ENCODE measurements at places on chromosomes 5 and 9.

- DNase-seq = no peak
Measured at GRCh38 chr9:85702726-85703289, 38.9 kb downstream of the AGTPBP1 start.

- DNase-seq = no peak
Measured at GRCh38 chr9:13758936-13759335, 479.4 kb upstream of the MPDZ start.

DNA sequence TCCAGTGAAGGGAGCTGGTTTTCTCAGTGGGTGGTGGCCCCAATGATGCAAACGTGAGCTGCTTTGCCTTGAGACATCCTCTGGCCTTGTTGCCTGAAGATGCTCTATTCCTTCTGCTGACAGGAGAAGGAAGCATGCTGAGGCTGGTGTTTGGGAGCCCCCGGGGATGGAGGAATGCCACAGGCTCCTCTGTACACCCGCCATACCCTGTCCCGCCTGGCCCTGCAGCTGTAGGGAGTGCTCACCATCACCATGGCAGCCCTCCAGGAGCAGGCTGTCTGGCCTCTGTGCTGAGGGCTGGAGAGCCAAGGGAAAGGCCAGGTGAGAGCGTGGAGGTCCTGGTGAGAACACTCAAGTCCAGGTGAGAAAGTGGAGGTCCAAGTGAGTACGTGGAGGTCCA lies 134.4 kb downstream of the MRPL36 start:
- DNase-seq = no peak

GRCh38 chr9:97556036-97556720 lies 54.7 kb downstream of the TMOD1 start:
- no peak for DNase-seq

DNA sequence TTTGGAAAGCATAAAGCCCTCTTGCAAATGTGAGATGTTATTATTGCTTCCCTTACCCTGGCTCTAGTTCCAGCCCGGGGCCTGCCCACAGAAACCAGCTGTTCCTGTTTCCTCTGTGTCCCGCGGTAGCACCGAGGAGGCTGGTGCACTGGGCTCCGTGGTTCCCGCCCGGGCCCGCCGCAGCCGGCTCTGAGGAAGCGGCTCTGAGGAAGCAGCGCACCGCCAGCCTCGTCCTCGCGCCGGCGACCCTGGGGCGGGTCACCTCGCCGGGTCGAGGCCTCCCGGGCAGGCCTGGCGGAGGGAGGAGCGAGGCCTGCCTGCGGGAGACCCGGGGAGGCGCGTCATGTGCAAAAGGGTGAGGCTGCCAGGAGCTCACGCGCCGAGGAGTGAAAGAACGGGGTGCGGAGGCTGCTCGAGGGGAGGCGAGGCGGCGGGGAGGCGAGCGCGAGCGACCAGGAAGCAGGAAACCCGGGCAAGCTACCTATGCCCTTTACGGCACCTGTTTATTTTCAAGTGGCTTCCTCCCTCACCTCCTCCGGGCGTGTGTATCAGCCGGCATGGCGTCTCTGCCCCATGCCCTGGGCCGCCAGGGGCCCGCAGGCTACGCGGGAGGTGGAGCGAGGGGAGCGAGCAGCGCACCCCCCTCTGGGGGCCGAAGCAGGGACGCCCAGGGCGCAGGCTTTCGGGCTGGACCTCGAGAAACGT lies 61.3 kb upstream of the MEGF10 start:
- DNase-seq = no peak

DNA sequence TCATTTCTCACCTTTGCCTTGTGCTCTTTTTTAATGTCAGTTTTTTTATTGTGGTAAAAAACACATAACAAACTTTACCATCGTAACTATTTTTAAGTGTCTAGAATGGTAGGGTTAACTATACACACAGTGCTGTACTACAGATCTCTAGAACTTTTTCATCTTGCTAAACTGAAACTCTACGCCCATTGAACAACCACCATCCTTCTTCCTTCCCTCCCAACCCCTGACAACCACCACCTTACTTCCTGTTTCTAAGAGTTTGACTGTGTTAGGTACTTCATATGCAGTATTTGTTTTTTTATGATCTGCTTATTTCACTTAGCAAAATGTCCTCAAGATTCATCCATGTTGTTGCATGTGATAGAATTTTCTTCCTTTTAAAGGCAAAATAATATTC lies 54.9 kb downstream of the PSAT1 start:
- DNase-seq = no peak

- DNase-seq = no peak
Measured at GRCh38 chr9:87677776-87678587, 47.9 kb upstream of the CTSL start.

GRCh38 chr9:19379697-19380046 lies 364 bp downstream of the RPS6 start:
- DNase-seq = no peak
